ENCODE measurements at places on chromosomes 6 and 20.

GRCh38 chr6:160357088-160357487 lies 8.9 kb downstream of the SLC22A3 start:
- no peak for DNase-seq

GRCh38 chr20:24164360-24164759 lies 175.8 kb upstream of the GGTLC1 start:
- no peak for DNase-seq

DNA sequence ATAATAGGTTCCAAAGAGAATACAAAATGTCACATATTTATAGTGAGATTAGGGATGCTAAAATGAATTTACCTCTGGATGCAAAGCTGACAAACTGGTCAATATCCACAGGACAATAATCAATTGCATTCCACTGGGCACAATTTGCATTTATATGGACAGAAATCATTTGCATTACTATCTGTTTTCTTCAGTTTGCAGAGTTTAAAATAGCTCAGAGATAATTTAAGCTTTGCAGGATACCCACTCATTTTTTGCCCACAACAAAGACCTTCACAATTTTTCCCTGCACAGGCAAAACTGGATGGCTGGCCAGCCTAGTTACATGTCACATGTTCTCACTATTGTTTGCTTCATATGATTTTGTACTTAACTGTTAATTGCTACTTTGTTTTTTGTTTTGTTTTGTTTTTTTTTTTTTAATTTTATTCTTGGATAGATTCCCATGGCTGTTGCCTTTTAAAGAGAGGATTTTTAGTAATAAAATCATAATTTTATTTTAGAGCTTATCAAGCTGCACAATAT lies 483.5 kb downstream of the UTRN start:
- no peak for DNase-seq

- DNase-seq, result no peak
These were observed 292.2 kb upstream of the QKI start for GRCh38 chr6:163122365-163122764.

GRCh38 chr20:41627611-41628244 lies 9.6 kb upstream of the CHD6 start:
- no peak for DNase-seq

DNA sequence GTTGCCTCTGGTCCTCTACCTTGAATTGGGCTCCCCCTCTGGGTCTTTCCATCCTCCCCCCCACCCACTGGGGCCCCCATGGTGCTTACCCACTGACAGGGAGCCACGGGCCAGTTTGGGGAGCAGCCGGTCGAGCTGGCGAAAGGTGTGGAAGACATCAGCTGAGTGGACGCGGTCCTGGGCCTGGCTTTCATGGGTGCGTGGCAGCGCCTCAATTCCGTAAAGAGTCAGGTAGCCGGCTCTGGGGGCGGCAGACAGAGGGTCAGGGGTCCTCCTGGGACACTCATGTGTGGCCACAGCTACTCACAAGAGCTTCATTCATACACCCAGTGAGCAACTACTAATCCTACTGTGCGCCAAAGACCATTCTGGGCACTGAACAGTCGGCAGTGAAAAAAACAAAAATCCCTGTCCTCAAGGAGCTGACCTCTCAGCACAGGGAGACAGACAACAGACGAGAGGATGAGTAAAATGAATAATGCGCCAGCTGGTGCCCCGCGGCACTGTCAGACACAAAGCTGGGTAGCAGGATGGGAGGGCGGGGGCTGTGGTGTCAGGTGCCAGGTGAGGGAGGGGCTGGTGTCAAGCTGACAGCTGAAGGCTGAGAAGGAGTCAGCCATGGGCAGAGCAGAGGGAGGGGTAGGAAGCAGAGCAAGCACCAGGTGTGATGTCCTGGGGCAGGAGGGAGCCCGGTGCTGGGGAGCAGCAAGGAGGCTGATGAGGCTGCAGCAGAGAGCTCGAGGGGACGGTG lies 28.3 kb downstream of the PTGIS start:
- DNase-seq, result no peak

- DNase-seq, result no peak
These were observed 5.9 kb downstream of the NUDT3 start for GRCh38 chr6:34386316-34387137.

GRCh38 chr6:40887079-40887791 lies 151.8 kb downstream of the UNC5CL start:
- no peak for DNase-seq

DNA sequence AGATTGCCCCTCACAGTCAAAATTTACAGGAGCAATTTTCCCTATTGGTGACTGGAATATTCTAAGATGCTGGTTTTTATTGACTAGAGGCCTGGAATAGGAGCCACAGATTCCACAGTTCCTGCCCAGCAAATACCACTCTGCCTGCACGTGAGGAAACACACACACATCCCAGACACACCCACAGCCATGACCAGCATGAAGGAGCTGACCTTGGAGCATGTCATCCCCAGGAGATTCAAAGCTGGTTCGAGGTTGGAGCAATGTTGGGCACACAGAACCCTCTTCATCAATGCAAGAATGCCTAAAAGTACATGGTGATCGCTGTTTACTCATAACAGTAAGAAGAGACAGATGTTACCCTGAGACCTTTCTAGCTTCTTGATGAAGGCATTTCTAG lies 244.6 kb upstream of the FOXQ1 start:
- DNase-seq, result no peak
